K562 (cell line): ENCODE measurements at places on chromosomes 6 and 20. TPM values are rescaled to one million over a fixed set of nuclear protein-coding genes. Genes with fewer than 3 reads are reported as not detected.

The PLEKHG1 gene
- 0.16 TPM in 1 of 2 replicates, not detected in the other for total RNA-seq

The KCNB1 gene
- total RNA-seq: 0.02 TPM in 1 of 2 replicates, not detected in the other

The OPN5 gene
- not detected in 2 replicates for total RNA-seq

DNA sequence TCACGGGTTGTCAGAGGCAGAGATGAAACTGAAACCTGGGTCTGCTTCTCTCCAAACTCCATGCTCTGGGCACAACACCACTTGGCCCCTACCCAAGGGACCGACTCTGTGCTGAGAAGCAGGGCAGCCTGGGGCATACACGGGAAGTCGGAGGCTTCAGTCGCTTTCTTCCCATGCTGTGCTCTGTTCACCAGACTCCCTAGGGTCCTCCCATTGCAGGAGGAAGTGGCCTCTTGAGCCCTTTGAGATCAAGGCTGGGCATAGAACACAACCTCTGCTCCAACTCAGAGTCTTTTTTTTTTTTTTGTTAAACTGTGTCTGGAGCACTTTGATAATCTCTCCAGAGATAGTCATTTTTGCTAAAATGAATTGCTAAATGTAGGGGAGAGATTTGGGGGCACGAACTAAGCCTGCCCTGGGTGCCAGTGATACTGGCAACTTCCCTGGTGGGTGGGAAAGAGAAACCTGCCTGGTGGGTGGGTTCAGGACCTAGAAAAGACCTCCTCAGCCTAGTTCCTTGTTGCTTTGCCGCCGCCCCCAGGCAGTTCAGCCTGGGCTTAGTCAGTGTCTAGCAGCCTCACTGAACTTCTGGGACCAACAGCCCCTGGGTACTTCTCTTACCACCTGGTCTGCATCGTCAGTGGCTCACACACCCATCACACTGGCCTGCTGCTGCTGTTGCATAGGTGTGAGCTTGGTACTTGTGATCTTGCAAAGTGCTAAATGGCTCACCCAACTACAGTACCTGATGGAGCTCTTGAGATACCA is 62.0 kb downstream of the PPP1R14C start:
- H3K4me3 ChIP-seq: no peak overlapping the region
- peak; percentile 27 for DNase-seq
- H3K36me3 ChIP-seq: no peaks in the 10 kb centered on the region
- H3K27me3 ChIP-seq: no peaks in the 10 kb centered on the region

DNA sequence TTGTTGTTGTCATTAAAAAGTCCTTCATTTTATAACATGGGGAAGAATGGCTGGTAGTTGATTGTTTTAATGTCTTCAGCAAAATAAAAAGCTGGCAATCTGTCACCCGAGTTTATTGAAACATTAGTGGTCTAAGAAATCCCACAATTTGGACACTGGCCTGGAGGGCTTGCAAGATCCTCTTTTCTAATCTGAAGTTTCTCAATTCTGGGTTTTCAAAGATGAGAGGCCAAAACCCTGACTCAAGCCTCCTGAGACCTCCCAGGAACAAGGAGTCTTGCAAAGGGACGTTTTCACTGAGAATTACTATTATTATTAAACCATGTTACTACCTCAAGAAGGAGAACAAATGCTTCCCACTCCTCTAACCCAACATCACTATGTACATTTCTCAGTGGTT is 19.5 kb downstream of the MAP1LC3A start:
- no peak overlapping the region for H3K27ac ChIP-seq
- H3K4me1 ChIP-seq: no peaks in the 10 kb centered on the region
- no peak for DNase-seq

The NUP153 gene
- 104 and 108 TPM in 2 replicates for total RNA-seq

DNA sequence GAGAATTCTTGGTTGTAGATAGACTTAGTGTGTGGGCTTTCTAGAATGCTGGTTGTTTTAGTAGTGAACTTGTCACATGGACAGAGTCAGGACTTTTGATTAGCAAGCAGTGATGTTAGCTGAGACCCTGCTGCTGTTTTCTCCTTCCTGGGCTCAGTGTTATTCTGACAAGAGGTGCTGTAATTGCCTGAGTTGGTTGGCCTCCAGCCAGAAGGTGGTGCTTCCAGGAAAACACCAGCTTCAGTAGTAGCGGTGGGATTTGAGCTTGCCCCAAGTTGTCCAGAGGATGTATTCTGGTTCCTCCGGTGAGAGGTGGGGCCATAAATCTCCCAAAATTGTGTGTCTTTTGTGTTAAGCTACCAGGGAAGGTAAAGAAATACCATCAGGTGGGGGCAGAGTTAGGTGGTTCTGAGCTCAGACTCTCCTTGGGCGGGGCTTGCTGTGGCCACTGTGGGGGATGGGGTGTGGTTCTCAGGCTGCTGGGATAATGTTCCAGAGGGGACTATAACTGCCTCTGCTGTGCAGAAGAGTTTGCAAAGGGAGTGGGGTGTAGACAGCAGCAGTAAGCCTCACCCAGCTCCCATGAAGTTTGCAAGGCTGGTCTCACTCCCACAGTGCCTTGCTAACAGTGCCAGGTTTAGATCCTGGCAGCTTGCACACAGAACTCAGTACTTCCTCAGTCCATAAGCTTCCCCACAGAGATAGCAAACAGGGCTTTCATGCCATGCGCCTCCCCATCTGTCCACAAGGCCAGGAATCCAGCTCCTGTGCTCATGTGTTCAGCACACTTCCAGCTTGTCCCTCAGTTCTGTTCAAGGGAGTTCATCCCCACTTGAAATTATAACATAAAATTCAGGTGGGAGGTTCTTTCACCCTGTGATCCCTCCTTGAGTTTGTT is 278.4 kb upstream of the PTCHD4 start:
- no peak overlapping the region for H3K4me3 ChIP-seq
- no peak overlapping the region for H3K27ac ChIP-seq
- no peaks in the 10 kb centered on the region for H3K36me3 ChIP-seq
- no peaks in the 10 kb centered on the region for H3K4me1 ChIP-seq
- no peak for DNase-seq
- no peaks in the 10 kb centered on the region for H3K27me3 ChIP-seq

The B3GAT2 gene
- not detected in 2 replicates for total RNA-seq
